ENCODE measurements at places on chromosomes 4 and X.

- DNase-seq, result no peak
These were observed 362 bp downstream of the NCAPG start for GRCh38 chr4:17811078-17811603.

- DNase-seq, result no peak
These were observed 128.0 kb downstream of the C4orf33 start for GRCh38 chr4:129223945-129224344.

GRCh38 chr4:52873861-52874343 is 11.8 kb downstream of the RASL11B start:
- no peak for DNase-seq

- no peak for DNase-seq
These were observed 13.4 kb downstream of the PDE5A start for GRCh38 chr4:119615068-119615719.

DNA sequence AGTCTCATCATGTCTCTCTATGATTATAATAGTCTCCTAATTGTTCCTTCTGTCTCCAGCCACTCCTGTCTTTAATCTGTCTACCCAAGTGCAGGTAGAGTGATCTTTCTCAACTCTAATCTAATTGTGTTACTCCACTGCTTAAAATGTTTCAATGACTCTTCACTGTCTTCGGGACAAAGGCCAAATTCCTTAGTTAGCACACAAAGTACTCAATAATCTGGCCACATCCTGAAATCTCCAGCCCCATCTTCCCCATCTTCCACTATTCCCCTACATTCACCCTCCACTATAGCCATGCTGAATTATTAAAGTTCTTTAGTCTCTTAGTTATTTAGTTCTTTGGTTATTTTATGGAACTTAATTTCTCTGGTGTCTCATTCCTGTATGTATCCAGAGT is 353.3 kb downstream of the OPHN1 start:
- DNase-seq, result no peak

GRCh38 chr4:118849867-118850487 is 14.1 kb upstream of the SEC24D start:
- DNase-seq, result no peak

DNA sequence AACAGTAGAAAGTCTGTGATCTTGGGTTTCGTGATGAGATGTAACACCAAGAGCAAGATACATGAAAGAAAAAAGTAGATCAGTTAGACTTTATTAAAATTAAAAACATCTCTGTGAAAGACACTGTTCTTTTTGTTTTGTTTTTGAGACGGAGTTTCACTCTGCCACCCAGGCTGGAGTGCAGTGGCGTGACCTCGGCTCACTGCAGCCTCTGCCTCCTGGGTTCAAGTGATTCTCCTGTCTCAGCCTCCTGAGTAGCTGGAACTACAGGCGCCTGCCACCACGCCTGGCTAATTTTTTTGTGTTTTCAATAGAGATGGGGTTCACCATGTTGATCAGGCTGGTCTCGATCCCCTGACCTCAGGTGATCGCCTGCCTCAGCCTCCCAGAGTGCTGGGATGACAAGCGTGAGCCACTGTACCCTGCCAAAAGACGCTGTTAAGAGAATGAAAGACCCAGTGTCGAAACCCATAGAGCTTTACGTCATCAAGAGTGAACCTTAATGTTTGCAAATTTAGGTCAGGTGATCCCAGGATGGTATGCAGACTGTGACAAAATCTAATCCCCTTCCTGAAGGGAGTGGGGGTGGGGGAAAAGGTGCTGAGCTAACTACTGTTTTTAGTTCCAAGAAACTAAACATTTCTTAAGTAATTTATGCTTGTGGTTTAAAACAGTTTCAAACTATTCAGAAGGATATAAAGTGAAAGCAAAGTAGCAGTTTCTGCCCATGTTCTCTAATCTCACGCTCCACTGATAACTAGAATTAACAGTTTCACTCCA is 8.0 kb downstream of the OFD1 start:
- DNase-seq, result no peak

DNA sequence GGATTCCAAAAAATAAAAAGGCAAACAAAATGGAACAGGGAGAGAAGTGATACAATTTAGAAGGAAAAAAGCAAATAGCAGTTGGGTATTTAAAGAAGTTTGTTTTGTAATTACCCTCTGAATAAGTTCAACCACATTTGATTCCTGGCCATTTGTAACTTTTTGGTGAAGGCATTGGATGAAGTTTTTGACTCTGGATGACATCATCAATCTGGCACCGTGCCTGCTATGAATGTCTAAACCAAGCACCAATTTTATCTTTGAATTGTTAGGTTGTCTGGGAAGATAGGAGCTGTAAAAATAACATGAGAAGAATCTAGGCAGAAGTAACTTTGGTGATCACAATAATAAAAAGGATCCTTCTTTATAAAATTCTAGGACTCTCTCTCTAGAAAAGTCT is 29.5 kb downstream of the TMPRSS11A start:
- DNase-seq, result no peak

DNA sequence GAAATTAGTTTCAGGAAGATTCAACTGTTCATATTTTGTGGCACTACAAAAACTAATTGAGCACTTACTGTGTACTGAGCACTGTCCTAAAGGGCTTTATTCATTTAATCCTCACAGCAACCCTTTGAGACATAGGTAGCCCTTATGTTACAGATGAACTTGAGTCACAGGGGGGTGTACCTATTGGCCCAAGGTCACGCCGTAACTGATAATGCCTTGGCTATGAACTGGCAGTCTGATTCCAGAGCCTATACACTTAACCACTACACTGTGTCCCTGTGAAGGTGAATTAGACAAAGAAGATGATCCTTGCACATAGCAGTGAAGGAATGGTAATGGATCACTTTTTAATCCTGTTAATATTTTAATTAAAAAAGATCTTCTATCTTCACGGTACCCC is 12.0 kb downstream of the TMEM165 start:
- DNase-seq, result no peak

DNA sequence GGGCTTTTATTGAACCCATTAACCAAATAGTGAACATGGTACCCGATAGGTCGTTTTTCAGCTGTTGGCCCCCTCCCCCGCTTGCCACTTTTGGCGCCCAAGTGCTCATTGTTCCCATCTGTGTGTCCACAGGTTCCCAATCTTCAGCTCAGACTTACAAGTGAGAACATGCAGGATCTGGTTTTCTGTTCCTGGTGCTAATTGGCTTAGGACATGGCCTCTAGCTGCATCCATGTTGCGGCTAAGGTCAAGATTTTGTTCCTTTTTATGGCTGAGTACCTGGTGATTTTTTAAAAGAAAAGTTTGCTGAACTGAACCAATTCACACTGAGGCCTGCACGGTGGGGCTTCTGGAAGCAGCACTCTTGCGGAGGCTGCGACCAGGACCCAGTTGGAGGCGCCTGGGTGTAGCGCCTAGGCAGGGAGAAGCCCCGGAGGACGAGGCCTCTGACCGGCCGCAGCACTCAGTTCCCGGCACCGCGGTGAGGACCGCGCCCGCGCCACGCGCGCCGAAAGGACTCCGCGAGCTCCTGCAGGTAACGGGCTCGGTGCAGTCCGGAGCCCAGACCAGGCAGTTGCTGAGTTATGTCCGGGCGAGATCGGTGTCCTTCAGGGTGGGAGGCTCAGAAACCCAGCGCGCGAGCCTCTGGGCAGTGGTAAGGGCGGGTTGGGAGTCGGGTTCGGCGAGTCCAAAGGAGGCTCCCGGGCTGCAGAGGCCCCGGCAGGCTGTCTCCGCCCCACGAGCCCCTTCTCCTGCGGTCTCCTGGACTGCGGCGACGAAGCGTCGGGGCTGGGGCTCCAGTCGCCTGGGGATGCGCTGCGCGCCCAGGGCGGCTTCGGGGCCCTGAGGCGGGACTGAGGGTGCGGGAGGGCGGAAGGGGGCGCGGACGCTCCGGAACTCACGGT is 15.8 kb upstream of the SLC25A4 start:
- no peak for DNase-seq

DNA sequence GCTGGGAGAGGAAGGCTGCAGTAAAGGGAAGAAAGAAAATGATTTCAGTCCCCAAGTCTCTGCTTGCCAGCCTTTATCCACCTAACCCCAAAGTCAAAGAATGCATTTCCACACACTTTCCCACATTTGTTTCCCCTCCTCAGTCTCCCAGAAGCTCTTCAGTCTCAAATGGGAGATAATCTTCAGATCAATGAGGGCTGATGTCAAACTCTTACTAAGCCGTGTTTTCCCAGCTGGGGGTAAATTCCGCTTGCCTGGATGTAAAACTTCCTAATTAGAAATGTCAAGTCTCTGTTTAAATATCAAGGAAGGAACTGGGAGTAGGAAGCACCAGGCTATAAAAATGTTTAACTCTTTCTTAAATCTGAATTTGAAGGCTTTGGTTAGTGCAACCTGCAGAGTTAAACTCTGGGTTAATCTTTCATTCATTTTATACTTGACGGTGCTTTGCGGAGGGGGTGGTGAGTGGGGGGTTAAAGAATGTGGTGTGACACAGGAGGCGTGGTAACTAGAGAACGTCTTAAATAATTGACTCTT is 601.4 kb upstream of the ACTRT1 start:
- DNase-seq, result no peak

DNA sequence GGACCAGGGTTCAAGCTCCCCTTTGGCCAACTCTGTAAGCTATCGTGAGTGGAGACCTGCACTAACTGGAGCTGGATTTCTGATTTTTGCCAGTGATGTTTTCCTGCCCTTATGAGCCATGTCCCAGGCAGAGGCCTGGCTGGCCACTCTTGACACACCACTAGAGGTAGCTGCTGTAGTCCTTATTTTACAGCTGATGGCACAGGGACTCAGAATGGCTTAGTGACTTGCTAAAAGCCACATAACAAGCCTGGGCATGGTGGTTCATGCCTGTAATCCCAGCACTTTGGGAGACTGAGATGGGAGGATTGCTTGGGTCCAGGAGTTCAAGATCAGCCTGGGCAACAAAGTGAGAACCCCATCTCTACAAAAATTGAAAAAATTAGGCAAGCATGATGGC is 33.4 kb downstream of the CYTL1 start:
- no peak for DNase-seq

DNA sequence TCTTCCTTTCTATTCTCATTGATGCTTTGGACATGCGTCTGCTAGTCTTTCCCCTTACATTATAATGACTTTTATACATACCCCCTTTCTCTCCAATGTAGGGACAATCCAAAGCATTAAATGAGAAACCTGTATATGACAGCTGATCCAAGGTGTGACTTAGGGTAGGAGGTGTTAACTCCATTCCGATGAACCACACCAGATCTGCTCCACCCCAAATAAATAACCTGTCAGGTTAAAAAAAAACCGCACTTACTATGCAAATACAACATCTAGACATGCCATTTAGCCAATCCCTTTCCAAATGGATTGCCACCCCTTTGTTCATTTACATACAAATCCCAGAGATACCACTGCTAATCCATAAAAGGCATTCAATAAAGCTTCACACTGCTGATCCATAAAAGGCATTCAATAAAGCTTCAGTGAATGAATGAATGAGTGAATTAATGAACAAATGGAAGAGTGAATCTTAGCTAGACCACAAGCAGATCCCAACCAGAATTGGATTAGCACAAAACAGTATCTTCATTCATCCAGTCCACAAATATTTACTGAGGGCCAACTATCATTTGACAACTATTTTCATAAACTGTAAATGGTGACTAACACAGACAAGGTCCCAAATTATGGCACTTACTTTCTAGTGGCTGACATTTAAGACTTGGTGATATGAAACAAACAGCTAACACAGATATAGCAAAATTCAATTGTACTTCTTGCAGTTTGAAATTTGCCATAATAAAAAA is 158.9 kb upstream of the MAP3K15 start:
- no peak for DNase-seq

- no peak for DNase-seq
These were observed 690.3 kb upstream of the FAM241A start for GRCh38 chr4:111454961-111455360.

DNA sequence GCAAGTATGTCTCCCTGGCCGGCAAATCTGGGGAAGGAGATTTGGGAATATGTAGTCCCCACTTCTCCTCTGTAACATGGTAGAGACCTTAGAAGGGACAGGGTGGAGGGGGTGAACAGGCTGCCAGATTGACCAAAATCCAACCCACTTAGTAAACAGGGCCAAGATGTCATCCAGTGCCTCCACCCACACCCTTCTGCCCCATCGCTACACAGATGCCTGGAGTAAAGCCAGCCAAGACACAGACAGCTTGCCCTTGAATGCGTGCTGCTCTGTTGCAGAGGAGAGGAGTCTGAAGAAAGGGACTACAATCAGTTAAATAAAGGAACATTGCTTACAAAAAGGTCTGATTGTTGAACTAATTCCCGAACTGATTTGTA is 160.1 kb upstream of the LDB2 start:
- DNase-seq, result no peak

- DNase-seq, result no peak
These were observed 279.5 kb upstream of the TAPT1 start for GRCh38 chr4:16505726-16506125.

DNA sequence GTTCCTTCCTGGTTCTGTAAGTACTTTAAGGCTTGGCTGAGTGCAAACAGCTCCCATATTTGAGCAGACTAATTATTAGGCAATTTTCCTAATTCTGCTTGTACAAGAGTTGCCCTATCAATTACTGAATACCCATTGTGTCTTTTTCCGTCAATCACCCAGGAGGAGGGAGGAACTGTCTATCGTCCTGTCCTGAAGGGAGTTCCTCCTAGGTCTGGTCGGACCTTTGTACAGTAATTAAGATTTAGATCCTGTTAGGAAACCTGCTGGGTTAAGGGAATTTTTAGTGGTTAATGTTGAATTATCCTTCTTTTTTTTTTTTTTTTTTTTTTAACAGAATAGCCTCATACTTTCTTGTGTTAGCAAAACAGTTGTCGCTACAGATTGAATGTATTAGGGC is 130.1 kb downstream of the KDM6A start:
- no peak for DNase-seq

DNA sequence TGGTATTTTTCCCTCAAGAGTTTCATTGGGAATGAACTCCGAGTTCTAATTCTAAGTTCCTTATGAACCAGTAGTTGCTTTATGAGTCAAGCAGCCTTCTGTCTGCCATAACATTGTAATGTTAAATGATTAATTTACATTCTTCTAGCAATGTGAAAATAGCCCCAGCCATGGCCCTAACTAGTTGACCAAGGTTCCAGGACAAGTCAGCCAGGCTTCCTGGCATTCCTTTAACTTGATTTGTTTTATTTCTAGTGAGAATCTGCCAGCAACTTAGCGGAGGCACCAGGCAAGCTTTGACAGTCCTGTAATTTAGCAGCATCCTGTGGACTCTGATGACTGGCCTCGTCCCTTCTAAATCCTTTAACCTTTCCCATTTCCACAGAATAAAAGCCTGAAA is 69.0 kb downstream of the GLRA2 start:
- DNase-seq, result no peak

- DNase-seq, result no peak
These were observed 814 bp upstream of the RBM47 start for GRCh38 chr4:40630335-40631021.

- DNase-seq, result no peak
These were observed 114.1 kb upstream of the NPY2R start for GRCh38 chr4:155094201-155094820.

GRCh38 chr4:126838941-126839679 is 793.6 kb upstream of the INTU start:
- DNase-seq, result no peak

DNA sequence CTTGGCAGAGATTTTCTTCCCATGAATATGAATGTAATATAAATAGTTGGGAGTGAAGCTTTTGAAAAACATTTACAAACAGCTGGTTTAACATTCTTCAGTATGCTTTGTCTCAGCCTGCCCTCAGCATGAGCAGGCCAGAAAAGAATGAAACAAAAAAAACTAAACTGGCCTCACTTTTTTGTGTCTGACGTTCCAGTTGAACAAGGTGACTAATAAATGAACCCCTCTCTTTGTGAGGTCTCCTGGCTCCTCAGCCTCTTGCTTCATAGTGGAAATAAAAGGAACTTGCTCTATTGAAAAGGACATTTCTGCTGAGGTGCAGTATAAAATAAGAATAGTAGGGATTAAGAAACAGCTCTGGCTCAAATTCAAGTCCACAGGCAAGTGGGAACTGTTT is 9.4 kb downstream of the CHST7 start:
- no peak for DNase-seq

Measured in NCI-H2171 (cell line).